CD8-positive, alpha-beta memory T cell (primary cell): ENCODE measurements at places on chromosomes 6 and 20. TPM values are rescaled to one million over a fixed set of nuclear protein-coding genes. Genes with fewer than 3 reads are reported as not detected.

WASF1 gene
- 0.36 TPM for polyA plus RNA-seq

SPAG4 gene
- 1.1 TPM for polyA plus RNA-seq

AVP gene
- polyA plus RNA-seq, result not detected

TMEM181 gene
- 11.2 TPM for polyA plus RNA-seq

MRPS26 gene
- 61.9 TPM for polyA plus RNA-seq

NOTCH4 gene
- 0.71 TPM for polyA plus RNA-seq

TPX2 gene
- 1.1 TPM for polyA plus RNA-seq

MCUR1 gene
- 8.4 TPM for polyA plus RNA-seq

- DNase-seq, result no peak
Measured at GRCh38 chr6:168060521-168060931, 18.5 kb downstream of the FRMD1 start.

GRCh38 chr6:97207383-97207782 lies 75.6 kb downstream of the MMS22L start:
- DNase-seq, result no peak

DNA sequence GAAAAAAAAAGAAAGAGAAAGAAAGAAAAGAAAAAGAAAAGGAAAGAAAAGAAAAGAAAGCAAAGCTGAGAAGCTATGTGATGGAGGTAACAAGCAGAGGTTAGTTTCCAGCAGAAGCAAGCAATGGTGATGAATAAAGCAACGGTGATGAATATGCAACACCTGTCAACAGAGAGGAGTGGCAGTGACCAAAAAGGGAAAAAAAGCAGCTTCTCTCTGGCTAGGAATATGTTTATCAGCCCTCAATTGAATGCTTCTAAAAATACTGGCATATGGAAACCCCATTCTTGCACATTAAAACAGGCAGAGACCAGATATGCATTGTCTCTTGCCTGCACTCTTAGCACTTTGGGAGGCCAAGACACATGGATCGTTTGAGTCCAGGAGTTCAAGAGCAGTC lies 100.9 kb downstream of the GJA1 start:
- no peak for DNase-seq

- DNase-seq, result peak; percentile 68
Measured at GRCh38 chr6:85482905-85483700, 33.2 kb downstream of the NT5E start.

- no peak for DNase-seq
Measured at GRCh38 chr6:131631625-131632289, 3.7 kb upstream of the MED23 start.

DNA sequence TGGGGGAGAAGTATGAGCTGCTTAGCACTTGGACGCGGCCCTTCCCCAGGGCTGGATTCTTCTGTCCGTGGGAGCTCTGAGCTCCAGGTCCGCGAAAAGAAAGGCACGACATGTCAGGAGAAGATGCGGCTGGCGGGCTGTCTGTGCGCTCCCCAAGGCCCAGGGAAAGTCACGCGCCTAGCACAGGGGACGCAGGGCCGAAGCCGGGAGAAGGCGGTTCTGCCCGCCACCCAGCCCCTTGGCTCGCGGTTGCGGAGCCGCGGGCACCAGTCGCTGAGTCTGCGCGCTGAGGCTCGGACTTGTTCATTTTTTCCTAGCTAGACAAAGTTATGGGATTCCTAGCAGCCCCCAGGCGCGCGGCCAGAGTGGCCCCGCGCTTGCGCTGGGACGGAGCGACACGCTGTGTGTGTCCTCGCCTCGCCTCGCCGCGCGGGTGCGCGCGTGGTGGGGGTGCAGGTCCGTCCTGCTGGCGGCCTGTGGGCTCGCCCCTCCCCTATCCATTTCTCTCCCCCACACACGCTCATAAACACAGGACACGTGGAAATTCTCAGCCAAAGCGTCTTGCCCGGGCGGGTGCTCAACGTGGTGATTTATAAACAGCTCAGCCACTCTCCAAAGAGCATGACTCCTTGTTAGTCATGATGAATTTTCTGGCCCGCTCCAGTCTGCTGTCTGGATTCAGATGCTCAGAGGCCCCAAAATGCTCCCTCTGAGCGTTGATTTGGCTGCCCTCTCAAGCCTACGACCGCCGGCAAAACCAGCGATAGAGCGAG lies 1.9 kb upstream of the POU3F2 start:
- no peak for DNase-seq

DNA sequence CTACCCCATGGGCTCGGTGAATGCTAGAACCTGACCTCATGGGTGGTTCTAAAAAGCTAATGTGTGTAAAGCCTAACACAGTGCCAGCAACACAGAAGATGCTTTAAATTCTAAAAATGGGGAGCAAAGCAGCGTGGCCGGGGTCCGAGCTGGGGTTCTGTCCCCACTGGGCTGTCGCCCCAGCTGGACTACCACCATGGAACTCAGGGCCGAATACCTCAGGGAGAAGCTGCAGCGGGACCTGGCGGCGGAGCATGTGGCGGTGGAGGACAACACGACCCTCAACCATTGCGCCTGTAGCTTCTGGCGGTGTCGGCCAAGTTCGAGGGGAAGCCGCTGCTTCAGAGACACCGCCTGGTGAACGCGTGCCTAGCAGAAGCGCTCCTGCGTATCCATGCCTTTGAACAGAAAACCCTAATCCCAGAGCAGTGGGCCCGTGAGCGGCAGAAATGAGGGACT lies 8.4 kb downstream of the SOX4 start:
- DNase-seq, result no peak

DNA sequence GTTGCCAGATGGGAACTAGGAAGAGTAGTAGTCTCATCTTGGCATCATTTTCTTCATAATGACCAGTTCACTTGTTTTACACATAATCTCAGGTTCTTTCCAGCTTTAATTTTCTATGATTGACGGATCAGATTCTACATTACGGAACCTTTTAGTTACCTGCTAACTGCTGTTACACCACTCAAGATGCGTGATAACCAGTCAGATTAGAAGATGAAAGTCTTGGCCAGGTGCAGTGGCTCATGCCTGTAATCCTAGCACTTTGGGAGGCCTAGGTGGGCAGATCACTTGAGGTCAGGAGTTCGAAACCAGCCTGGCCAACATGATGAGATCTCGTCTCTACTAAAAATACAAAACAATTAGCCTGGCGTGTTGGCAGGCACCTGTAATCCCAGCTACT lies 92.5 kb downstream of the NCOA3 start:
- no peak for DNase-seq

DNA sequence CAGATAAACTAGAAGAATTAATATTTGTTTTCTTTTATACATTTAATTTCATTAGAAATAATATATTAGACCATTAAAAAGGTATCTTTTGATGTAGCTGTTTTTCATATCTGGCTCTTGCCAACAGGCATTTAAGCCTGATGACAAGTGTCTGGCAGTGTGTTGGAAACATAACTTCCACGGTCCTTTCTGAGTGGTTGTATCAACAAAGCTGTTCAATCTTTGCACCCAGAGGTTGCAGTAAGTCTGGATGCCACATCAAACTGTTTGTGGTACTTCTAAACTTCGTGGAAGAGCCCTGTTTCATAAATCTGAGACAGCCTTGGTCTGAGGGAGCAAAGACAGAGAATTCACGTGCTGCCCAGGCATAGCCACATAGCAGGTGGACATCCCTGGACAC lies 197.4 kb downstream of the TRDN start:
- no peak for DNase-seq

GRCh38 chr20:8249634-8250033 lies 117.6 kb downstream of the PLCB1 start:
- DNase-seq, result no peak

GRCh38 chr6:66103954-66104353 lies 396.9 kb upstream of the EYS start:
- no peak for DNase-seq

DNA sequence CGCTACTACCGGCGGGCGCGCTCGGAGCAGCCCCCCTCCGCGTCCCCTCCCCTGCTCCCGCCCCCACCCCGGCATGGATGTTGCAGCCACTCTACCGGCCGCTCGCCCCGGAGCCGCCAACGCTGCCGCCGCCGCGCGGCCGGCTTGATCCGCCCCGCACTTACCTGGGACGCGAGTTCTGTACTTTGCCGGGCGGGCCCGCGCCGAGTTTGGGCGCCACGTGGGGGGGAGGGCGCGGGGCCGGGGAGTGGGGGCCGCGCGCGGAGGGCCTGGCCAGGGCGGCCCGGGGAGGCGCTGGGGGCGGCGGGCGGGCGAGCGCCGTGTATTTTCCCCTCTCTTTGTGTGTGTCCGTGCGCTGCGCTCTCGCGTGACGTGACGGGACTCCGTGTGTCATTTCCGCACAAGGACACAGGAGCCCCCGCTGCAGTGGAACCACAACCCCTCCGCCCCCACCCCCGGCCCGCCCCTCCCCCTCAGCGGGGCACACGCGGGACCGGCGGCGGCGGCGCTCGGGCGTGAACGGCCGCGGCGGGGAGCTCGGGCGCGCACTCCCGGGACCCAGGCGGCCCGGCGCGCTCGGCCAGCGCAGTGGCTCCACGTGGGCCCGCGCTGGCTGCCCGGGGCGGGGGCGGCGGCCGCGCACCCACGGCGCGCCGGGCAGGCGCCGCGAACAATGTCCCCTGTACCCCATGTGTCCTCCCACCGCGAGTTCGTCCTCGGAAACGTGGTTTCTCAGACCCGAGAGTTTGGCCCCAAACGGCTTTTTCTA lies at the start of gene BEND3:
BEND3 (minus strand) TSS at position 590 of the 769 bp plus-strand sequence. CDS start 16,230 bp downstream, outside the sequence.
- DNase-seq, result peak; percentile 32

- no peak for DNase-seq
Measured at GRCh38 chr20:38645351-38645750, 43.7 kb downstream of the ARHGAP40 start.

DNA sequence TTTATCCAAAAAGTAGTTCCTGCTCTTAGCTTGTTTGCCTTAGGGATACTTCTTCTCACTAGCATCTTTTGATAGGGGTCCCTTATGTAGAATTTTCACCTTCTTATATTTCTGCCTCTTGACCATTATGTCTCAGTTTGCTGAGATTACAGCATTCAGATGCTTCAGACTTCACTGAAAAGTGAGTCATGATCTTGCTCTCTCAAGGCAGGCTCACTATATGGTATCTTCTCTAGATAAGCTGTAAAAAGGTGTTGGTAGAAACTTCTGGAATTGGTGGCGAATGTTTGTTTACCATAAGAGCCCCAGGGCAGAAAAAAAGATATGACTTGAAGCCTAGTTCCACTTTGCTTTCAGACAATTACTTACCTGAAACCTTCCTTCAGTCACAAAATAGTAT lies 19.7 kb downstream of the GTPBP2 start:
- no peak for DNase-seq

GRCh38 chr20:44011251-44011940 lies 96.7 kb downstream of the TOX2 start:
- no peak for DNase-seq
